Activated naive CD8-positive, alpha-beta T cell treated with anti-CD3 and anti-CD28 coated beads, Interleukin-2, amount 10 ng/mL, durations not matched to agents 7 days and 5 days (primary cell): ENCODE measurements at places on chromosomes 4 and X. TPM values are rescaled to one million over a fixed set of nuclear protein-coding genes. Genes with fewer than 3 reads are reported as not detected.

- peak; percentile 66 for DNase-seq
Observed at GRCh38 chr4:2570551-2571222, 34.2 kb downstream of the FAM193A start.

DNA sequence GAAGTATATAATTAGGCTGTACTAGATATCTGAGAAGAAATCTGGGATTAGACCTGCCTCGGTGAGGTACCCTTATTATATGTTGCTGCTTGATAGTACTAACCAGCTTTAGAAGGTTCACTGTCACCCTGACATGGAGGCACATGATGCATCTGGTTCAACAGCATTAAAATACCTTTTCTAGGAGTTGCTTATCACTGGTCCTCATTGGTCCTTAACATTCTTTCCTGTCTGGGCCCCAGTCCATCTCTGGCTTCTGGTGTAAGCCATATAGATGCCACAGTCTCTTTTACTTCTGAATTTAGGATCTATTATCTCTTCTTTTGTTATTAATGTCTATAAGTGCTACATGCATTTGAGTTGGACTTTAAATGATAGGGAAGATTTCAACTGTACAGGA lies 40.2 kb downstream of the GPRIN3 start:
- DNase-seq: no peak

GRCh38 chr4:149889991-149890390 lies 74.3 kb upstream of the IQCM start:
- DNase-seq: no peak

The SYTL5 gene
- not detected for total RNA-seq

DNA sequence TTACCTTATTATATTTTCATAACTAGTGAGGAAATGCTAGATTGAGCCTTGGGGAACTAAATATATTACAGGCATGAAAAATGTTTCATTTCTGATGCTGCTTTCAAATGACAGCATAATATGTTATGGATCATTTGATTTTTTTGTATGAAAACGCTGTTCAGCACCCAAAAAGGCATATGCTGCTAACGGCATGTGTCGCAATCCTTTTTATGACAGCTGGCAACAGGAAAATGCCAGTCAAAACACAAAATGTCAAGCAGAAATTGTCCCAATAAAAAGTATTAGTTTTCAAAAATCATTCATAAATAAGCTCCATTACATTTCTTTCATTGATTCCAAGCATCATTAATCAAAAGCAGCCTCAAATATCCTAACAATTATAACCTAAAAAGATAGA lies 1244.5 kb downstream of the PCDH7 start:
- no peak for DNase-seq

GRCh38 chr4:187633245-187633644 lies 362.3 kb upstream of the ZFP42 start:
- no peak for DNase-seq

- no peak for DNase-seq
Observed at GRCh38 chr4:127479031-127479622, 153.6 kb upstream of the INTU start.

DNA sequence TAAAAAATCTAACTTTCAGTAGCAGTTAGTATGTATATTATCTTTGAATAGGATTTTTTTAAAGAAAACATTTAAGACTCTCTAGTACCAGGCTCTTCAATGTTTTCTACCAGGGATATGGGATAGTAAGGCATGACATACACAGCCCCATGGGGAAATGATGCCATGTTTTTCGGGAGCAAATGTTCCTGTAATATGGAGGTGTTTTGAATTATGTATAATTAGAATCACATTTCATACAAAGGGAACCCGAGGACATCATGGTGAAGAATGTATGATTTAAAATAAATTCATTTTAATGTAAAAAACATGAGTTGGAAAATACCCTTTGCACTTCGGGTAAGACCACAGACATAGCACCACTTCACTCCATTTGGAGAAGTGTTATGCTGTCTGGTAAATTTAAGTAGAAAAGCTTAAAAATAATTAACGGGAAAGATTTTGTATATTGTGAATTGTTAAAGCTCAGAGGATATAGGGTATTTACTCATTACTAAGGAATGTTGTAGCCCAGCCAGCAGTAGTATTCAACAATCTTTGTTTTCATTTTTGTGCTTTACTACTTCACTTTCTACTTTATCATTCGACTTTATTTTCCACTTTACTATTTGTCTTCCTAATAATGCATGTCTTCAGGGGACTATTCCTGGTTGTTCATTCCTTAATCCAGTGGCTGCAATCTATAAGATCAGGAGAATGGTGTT lies 2050.7 kb downstream of the ARAP2 start:
- no peak for DNase-seq

GRCh38 chr4:7212101-7212674 lies 19.9 kb downstream of the SORCS2 start:
- no peak for DNase-seq

- DNase-seq: no peak
Observed at GRCh38 chr4:182918044-182918607, 940 bp upstream of the DCTD start.

DNA sequence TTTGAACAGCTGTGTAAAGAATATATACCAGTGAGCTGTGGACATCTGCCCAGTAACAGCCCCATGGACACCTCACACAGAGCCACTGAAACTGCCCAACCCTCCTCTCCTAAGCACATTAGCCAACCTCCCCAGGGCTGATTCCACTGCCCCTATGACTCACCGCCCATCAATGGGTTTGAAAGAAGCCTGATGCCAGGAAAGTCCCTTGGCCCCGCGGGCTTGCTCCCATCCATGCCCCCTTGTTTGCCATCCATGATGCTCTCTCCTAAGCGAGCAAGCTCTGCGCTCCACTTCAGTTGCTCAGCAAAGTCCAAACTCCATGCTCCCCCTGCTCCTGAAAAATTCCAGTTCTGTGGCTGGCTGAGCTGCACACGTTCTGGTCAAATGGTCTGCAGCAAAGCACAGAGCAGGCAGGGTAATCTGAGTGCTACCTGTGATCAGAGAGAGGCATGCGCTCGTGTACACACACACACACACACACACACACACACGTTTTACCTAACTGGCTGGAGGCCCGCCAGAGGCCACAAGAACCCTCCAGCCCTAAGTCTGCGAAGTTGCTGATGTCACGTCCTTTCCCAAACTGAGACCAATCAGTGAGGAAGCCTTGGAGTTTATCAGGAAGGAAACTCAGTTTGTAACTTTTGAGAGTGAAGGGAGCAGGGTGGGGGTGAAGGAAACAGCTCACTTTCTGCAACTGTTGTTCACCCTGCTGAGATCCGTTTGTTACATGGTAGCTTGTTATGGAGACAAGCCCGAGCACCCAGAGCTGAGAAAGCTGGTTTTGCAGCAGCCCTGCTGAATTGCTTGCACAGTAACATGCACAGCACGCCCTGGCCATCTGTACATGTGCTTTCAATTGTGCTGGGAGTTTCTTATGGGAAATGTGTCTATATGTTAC lies at the start of gene ASB9:
TSS of gene ASB9 (minus strand) at position 466 of the 904 bp plus-strand sequence. CDS start at position 257, 209 bp downstream.
- peak; percentile 29 for DNase-seq

- DNase-seq: no peak
Observed at GRCh38 chr4:184432127-184432922, 42.0 kb downstream of the IRF2 start.

- DNase-seq: no peak
Observed at GRCh38 chr4:10584042-10584441, 100.5 kb downstream of the CLNK start.

DNA sequence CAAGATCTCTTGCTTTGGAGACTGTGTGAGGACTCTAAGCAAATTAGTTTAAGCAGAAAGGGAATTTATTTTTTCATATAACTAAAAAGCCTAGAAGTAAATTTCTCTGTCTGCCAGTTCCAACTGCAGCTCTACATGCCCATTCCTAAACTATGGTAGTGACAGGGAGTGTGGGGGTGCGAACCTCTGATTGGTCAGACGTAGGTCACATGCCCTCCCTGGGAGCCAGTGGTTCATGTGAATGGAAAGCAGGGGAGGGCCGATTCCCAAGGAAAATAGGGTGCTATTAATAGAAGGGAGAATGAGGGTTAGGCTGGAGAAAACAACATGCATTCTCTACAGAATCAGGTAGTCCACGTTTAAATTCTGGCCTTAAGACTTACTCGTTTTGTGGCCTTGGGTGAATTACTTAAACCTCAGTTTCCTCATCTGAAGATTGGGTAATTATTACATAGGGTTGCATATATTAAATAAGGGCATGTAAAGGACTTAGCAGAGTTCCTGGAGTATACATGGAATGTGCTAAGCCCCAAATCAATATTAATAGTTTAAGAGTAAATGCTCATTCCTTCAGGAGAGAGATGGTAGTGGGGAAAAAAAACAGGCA lies 7.2 kb downstream of the RAB33B start:
- DNase-seq: no peak

DNA sequence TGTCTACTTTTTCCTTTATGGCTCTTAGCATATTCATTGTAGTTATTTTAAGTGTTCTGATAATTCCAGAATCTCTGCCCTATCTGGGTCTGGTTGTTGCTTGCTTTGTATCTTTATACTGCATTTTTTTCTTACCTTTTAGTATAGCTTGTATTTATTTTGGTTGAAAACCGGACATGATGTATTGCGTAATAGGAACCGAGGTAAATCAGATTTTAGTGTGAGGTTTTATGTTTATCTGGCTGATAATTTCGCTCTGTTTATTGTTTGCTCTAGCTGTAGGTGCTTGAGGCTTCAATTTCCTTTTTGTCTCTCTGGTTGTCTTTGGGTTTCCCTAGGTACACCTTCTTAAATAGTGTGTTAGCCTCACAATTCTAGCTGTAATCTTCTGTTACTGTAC lies 263.8 kb upstream of the LCORL start:
- DNase-seq: no peak

GRCh38 chr4:177448850-177449249 lies 6.6 kb upstream of the AGA start:
- DNase-seq: no peak

The PDZD4 gene
- total RNA-seq: 0.80 TPM

GRCh38 chrX:12975991-12976558 lies 1.2 kb downstream of the TMSB4X start:
- DNase-seq: peak; percentile 46

GRCh38 chr4:101345271-101345595 lies 2.1 kb downstream of the PPP3CA start:
- peak; percentile 34 for DNase-seq

The NEXMIF gene
- total RNA-seq: 1.6 TPM

The WDR1 gene
- 372 TPM for total RNA-seq

GRCh38 chr4:74692972-74693371 lies 101.4 kb downstream of the BTC start:
- no peak for DNase-seq

GRCh38 chr4:134747108-134747805 lies 545.7 kb upstream of the PABPC4L start:
- no peak for DNase-seq
